Iris pigment epithelial cell (primary cell): ENCODE measurements at places on chromosomes 4 and X.
A peak's percentile ranks its signal among the peaks of the same experiment; 100 is the strongest.

DNA sequence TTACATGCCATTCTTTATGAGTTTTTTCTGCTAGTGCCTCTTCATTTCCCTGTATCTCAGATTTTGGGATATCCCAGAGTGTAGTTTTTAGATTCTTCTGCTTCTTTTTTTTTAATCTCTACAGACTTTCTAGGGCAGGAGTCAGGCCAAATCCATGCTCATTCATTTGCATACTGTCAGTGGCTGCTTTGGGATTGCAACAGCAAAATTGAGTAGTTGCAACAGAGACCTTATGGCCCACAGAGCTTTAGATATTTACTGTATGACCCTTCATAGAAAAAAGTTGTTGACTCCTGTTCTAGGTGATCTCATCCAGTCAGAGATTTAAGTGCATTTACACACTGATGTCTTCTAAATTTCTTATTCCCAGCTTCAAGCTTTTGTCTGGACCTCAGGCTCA, 35.3 kb downstream of the ARFIP1 start:
- DNase-seq = peak; percentile 85

DNA sequence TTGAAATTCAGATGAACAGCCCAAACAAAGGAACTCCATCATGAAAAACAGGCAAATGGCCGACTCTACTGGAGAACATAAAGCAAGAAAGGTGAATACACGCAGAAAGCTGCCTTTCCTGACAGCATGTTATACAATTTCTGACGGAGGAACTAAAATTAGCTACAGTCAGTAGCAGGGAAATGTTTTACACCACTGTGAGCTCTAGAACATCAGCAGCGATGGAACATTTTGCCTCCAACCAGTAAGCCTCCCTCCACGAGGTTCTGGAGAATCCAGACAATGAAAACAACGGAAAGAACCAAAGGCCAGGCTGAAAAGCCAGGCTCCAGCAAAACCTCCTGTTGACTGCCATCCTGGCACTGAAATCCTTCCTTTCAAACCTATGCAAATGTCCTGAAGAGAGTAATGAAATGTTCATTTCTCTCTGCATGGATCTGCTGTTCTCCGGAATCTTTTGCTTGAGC, 78.9 kb downstream of the IRF2 start:
- no peak for DNase-seq

GRCh38 chr4:101236097-101236496, 111.2 kb downstream of the PPP3CA start:
- no peak for DNase-seq

DNA sequence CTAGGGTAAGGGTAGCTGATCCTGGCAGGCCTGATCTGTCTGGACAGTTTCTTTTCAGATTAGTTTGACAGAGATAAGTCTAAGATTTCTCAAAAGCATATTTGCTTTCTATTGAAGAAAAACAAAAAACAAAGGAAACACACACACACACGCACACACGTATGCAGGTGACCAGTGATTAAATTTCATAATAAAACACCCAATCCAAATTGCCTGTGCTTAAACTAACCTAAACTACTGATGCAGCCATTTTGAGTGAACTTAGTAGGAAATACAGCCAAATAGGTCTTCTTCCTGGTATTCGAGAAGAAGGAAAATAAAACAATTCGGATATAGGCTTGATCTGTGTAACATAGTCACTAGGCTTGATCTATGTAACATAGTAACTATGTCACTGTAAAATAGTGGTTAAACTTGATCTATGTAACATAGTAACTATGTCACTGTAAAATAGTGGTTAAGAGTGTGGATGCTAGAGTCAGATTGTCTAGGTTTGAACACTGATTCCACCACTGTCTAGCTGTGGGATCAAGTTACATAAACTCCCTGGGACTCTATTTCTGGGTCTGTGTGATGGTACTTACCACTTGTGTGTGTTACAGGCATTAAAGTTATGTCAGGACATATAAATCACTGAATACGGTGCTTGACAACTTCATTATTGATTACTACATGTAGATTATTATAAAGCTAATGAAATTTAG, 9.8 kb upstream of the CCNG2 start:
- DNase-seq = no peak

GRCh38 chr4:67343199-67343598, 202.1 kb downstream of the CENPC start:
- DNase-seq = no peak

DNA sequence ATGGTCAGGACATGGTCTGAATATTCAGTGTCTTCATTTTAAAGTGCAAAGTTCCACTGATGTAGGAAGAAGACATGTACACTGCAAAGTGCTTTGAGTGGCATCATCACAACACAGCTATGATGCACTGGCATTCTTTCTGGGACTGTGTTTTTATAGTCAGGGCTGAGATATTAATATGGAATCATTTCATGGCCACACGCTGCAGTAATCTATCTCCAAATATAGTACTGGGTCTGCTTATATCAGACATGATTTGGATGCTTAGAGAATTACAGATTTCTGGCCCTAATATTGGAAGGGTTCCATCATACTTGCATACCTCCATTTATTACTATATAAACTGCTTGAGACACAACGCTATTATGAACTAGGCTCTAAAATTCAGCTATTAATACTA, 1170.9 kb downstream of the NLGN4X start:
- no peak for DNase-seq

GRCh38 chrX:129876771-129877305, 29.1 kb upstream of the UTP14A start:
- peak; percentile 61 for DNase-seq
